ENCODE measurements at places on chromosomes 2 and 18. TPM values are rescaled to one million over a fixed set of nuclear protein-coding genes. Genes with fewer than 3 reads are reported as not detected.

DNA sequence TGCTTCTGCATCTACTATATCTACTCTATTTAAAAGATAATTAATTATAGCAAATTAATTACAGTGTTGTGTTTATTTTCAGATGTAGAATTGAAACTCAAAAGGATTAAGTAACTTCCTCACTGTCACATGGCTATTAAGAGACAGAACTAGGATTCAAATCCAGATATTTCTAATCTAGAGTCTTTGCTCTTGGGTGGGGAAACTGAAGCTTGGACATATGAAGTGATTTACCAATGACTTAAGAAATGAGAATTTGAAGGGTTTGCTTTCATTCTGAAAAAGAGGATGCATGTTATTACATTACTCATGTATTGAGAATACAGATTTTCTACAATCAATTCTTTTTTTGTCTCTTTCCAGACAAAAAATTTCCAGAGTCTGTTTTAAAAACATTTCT is 191.5 kb upstream of the SMAD7 start:
- no peak overlapping the region for H3K4me3 ChIP-seq
- H3K27ac ChIP-seq, result no peak overlapping the region
- no peaks in the 10 kb centered on the region for H3K36me3 ChIP-seq
- no peaks in the 10 kb centered on the region for H3K27me3 ChIP-seq

- no peaks in the 10 kb centered on the region for H3K4me1 ChIP-seq
- no peak overlapping the region for H3K27ac ChIP-seq
- no peak overlapping the region for H3K4me3 ChIP-seq
- H3K36me3 ChIP-seq, result peaks cover 98% of the 10 kb centered on the region
- no peaks in the 10 kb centered on the region for H3K27me3 ChIP-seq
Measured at GRCh38 chr2:216426938-216427337, 14.7 kb downstream of the SMARCAL1 start.

- H3K27ac ChIP-seq, result no peak overlapping the region
- H3K27me3 ChIP-seq, result peaks cover 38% of the 10 kb centered on the region
- no peaks in the 10 kb centered on the region for H3K36me3 ChIP-seq
- no peak for ATAC-seq
Measured at GRCh38 chr2:172977270-172978062, 98.2 kb upstream of the MAP3K20 start.

DNA sequence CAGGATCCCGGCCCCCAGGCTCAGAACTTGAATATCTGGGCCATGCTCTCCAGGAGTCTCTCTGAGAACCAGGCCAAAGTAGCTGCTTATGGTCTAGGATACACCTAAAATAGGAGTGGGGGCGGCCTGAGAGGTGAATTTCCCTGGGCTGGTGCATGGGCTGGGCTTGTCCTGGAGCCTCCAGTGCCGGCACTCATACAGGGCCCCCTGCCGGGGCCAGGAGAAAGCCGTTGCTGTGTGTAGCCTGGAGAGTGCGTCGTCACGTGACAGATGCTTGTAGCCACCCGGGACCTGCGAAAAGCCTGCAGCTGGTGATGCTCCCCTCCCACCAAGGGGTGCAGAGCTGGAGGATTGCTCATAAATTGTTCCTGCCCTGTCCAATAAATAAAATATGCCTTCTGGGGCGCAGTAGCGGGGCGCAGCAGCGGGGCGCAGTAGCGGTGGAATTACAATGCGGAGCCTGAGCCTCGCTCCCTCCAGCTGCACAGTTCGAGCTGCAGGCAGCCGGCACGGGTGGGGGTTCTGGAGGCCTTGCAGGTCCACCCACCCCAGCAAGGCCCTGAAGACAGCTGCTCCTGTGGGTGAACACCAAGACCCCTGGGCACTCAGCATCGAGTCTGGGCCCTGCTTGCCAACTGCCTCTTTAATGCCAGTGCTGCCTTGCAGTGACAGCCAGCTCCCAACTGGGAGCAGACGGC is 289.9 kb downstream of the NDUFA10 start:
- no peaks in the 10 kb centered on the region for H3K36me3 ChIP-seq
- no peak for ATAC-seq
- H3K27me3 ChIP-seq, result no peaks in the 10 kb centered on the region
- no peaks in the 10 kb centered on the region for H3K4me1 ChIP-seq
- no peak overlapping the region for H3K4me3 ChIP-seq

The NT5DC4 gene
- total RNA-seq, result not detected

DNA sequence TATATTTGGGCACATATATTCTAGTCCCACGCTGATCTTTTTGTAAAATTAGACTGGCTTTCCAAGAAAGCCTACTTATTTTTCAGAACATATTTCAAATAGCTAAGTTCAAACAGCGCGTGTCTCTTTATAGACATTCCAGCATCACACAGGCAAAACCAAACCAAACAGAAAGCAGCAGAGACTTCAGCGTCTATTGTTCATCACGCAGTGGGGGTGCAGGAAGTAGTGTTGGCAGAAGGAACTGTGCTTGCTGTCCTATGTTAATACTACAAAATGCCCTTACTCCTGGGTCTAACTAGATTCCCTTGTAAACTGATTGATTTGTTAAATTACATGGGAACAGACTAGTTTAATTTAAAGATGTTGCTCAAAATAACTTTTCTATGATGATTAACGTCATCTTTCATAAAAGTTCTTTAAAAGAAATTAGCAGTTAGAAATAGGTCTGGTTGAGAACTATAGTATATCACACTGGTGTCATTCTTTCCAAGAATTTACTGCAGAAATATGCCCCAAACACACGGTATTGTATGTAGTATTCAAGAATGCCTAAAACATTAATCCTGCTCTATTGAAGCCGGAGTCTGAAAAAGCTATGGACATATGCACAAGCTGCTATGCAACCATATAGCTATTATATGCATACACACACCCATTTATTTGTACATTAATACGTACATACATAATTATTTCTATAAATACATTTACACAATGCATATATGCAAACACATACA is 436.3 kb downstream of the CBLN2 start:
- no peaks in the 10 kb centered on the region for H3K27me3 ChIP-seq
- no peak overlapping the region for H3K4me3 ChIP-seq
- H3K36me3 ChIP-seq, result no peaks in the 10 kb centered on the region
- H3K27ac ChIP-seq, result no peak overlapping the region

- H3K36me3 ChIP-seq, result no peaks in the 10 kb centered on the region
- H3K4me1 ChIP-seq, result peaks cover 13% of the 10 kb centered on the region
- H3K27me3 ChIP-seq, result no peaks in the 10 kb centered on the region
- H3K27ac ChIP-seq, result no peak overlapping the region
- ATAC-seq, result peak; percentile 32
Measured at GRCh38 chr2:96773922-96774321, 13.2 kb downstream of the CNNM4 start.

DNA sequence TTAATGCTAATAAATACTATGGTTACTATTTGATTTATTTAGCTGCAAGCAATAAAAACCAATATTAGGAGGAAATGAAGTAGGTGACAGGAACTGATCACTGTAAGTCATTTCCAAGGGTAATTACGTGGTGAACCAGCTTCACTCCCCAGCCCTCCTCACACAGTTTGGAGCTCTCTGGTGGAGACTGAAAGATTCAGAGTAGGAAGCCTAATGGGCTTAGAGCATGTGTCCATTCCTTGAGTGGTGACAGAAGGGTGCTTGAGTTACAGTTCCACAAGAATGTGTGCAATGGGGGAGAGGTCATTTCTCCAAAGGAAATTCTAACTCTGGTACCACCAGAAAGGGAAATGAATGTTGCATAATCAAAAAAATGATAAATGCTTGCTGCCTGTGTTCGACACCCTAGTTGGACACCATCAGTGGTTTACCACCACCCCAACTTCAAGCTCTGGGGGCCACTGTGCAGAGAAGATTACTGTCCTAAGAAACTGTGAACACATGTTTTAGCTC is 285.1 kb upstream of the MMADHC start:
- H3K27me3 ChIP-seq, result no peaks in the 10 kb centered on the region
- H3K27ac ChIP-seq, result no peak overlapping the region
- H3K4me1 ChIP-seq, result no peaks in the 10 kb centered on the region

The GALR1 gene
- total RNA-seq, result not detected

GRCh38 chr2:231410293-231411004 is 14.9 kb downstream of the B3GNT7 start:
- no peak overlapping the region for H3K27ac ChIP-seq
- no peak for ATAC-seq
- H3K36me3 ChIP-seq, result no peaks in the 10 kb centered on the region
- no peak overlapping the region for H3K4me3 ChIP-seq
- peaks cover 28% of the 10 kb centered on the region for H3K27me3 ChIP-seq

The LAMA3 gene
- 0.11 TPM for total RNA-seq

- H3K4me1 ChIP-seq, result no peaks in the 10 kb centered on the region
- peaks cover 19% of the 10 kb centered on the region for H3K27me3 ChIP-seq
Measured at GRCh38 chr2:172790404-172790803, 54.8 kb downstream of the RAPGEF4 start.

DNA sequence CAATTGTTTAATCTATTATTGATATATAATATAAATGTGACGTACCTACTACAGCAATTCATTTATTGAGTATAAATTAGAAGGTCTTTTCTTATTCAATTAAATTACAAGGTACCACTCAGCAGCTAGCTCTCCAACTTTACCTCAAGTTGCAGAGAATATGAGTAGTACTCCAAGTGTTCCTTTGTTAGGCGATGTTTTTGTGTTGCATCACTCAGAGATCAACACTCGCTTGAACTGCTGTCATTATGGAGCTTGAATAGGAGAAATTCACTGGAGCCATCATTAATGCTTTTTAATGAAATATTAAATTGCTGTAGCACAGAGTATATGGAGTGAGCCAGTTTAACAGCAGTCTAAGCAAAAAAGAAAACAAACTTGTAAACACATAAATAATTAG is 320.0 kb downstream of the FSIP2 start:
- no peak overlapping the region for H3K4me3 ChIP-seq
- no peaks in the 10 kb centered on the region for H3K27me3 ChIP-seq
- ATAC-seq, result no peak
- H3K27ac ChIP-seq, result no peak overlapping the region

DNA sequence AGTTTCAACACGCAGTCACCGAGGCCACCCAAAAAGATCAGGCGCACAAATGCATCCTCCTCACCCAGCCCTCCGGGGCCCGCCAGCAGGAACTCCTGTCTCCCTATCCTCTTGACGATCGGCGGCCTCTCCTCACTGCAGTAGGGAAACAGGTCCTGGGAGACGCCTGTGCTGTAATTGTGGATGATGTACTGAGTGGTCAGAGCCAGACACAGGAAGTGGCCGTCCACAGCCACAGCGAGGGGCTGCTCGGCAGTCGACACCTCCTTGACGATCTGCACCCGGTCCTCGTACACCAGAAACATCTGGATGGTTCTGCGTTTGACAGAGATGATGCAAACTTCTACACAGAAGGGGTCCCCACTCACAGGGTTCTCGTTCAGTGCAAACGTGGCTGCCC is 22.0 kb downstream of the TGFBRAP1 start:
- no peak overlapping the region for H3K4me3 ChIP-seq
- H3K27ac ChIP-seq, result no peak overlapping the region
- H3K36me3 ChIP-seq, result peaks cover 38% of the 10 kb centered on the region
- no peaks in the 10 kb centered on the region for H3K27me3 ChIP-seq
- no peak for ATAC-seq

GRCh38 chr2:28248511-28248910 is 144.1 kb upstream of the FOSL2 start:
- no peaks in the 10 kb centered on the region for H3K27me3 ChIP-seq
- no peak overlapping the region for H3K4me3 ChIP-seq
- H3K27ac ChIP-seq, result no peak overlapping the region
- ATAC-seq, result no peak
- peaks cover 15% of the 10 kb centered on the region for H3K36me3 ChIP-seq

The RAMP1 gene
- not detected for total RNA-seq

Data from activated T-helper 17 cell treated with anti-CD3 and anti-CD28 coated beads, Interleukin-2, amount 50 U/mL, for 72 hours (primary cell).